ENCODE measurements at places on chromosomes 2 and 18.

DNA sequence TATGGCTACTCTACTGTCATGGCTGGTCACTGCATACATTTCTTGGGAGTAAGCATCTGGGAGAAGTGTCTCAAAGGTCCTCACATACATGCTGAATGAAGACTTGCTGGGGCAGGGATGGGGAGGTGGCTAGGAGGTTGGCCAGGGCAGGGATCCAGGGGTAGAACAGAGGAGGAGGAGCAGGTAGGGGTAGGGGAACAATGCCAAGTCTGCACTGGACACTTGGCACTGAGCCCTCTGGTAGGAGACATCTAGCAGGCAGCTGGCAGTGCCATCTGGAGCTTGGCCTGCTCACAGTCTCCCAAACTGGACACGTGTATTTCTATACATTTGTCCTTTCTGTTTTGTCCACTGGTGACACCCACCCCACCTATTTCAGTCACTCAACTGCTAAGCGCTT, 62.7 kb upstream of the REV1 start:
- DNase-seq = no peak

DNA sequence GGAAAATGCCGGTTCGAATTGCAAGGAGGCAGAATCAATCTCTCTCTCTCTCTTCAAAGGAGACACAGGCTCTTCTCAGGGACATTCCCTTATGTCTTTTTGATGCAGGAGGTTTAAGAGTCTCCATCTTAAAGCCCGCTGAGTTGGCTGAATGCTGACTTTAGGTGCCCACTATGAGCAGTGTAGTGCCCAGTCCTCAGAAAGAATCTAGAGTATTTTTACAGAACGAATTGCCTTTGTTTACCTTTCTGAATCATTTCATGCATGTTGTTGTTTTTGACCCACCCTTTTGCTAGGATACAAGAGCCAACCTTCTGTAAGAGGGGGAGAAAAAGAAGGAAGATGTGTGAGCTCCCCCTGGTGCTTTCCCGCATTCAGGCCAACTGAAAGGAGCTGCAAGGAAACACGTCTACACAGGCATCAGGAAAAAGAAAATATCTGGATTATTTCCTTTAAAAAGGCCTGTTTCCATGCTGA, 193.5 kb upstream of the TCF4 start:
- no peak for DNase-seq

DNA sequence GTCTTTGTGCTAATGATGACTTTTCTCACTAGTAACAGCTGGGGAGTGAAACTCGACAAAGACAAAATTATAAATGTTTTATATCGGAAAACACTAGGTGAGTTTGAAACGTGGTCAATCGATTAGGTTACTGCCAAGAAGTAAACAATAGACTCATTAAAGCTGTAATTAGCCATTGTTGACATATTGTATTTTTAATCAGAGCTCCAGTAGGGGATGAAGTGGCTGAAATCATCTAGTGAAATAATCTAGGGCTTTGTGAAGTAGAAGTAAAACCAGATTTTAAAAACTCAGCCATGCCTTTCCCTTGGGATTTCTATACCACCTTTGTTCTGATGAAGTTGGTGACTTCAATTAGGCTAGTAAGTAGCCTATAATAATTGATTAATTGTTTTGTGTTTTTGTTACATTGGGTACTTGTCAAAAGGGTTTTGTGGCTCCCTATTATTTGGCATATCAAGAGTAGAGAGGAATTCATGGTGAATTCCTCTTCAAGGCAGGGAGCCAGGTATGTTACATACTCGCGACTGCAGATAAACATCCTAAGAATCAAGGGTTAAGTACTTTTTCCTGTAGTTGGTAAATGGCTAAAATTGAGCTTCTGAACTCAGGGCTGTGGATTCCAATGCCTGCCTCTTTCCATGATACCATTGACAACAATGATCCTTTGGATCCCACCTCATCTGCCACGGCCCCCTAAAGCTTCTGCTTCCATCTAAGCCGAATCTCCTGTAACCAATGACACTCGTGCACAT, 31.6 kb downstream of the RAB27B start:
- no peak for DNase-seq

- DNase-seq = no peak
Measured at GRCh38 chr18:74407888-74408287, 49.2 kb downstream of the DIPK1C start.

DNA sequence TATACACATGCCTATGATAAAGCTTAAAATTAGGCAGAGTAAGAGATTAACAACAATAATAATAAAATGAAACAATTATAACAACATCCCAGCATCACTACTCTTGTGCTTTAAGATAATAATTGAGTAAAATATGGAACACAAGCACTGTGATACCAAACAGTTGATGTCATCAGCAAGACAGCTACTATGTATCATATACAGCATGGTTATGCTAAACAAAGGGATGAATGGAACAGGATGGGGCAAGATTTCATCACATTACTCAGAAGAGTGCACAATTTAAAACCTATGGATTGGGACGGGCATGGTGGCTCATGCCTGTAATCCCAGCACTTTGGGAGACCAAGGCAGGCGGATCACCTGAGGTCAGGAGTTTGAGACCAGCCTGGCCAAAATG, 1221.0 kb downstream of the SUCLG1 start:
- no peak for DNase-seq

DNA sequence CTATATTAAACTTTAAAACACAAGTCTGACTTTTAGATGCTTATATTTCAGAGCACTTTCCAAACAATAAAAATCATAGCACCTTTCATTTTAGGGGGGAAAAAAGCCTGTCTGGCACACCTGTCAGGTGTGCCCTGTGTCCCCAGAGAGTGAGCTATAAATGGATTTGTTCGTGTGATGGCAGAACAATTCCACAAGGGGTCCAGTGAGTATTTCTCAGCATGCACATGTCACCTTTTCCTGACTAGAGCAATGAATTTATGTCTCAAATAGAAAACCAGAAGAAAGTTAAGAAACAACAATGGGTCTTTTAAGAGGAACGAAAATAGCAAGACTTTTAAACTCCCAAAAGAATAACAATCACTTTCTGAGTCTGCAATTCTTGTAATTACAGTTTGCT, 55.9 kb downstream of the ACVR1C start:
- DNase-seq = no peak

DNA sequence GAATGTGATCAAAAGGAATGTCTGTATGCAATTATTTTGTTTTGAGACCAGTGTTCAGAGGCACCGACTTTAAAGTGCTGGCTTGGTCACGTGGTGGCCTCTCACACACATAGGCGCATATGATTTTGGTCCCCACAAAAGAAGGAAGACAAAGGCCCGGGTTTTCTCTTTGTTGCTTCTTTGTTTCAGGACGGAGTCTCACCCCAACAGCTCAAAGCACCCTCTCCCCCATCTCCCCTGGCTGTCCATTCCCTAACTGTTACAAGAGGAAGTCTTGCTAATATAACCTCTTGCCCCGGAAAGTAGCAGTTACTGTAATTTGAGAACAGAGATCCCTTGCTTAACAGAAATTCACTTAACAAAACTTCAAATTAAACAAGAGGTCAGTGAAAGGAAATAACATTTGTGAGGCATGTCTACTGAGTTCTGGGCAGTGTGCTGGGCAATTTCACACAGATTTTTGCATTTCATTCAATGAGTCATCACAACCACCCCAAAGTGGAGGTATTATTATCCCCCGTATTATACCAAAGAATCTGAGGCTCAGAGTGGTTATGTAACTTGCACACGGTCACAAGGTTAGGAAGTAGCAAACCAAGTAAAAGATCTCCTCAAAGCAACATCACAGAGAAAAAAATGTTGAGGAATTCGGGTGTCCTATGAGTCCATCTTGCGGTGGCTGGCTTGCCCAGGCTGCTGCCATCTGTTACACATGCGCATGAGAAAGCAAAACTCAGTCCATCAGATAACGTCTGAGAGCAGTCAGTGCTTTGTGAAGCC, 75.8 kb downstream of the SDC1 start:
- no peak for DNase-seq

- DNase-seq = no peak
Measured at GRCh38 chr2:9015998-9016397, 12.5 kb upstream of the MBOAT2 start.

GRCh38 chr18:79924814-79925731, 26.4 kb downstream of the SLC66A2 start:
- DNase-seq = no peak

DNA sequence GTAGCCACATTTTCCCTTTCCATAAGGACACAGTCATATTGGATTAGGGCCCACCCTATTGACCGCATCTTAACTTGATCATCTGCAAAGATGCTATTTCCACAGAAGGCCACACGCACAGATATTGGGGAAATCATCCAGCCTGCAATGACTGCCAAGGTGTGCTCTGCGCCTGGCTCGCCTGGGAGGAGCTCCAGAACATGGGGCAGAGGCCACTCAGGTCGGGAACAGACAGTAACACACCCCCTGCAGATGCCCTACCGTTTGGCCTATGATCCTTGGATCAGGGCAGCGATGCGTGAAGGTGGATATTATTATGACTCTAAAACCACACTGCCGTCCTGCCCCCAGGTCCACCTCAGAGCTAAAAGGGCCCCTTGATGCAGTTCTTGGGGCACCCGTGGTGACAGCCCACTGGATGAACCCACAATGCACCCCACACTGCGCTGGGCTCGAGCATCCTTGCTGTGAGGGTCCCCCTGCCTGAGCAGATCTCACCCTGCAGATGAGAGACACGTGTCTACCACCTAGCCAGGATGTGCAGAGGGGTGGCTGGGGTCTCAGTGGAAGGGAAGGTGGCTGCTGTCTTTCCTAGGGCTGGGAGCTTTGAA, 72.9 kb upstream of the ZNF516 start:
- no peak for DNase-seq

DNA sequence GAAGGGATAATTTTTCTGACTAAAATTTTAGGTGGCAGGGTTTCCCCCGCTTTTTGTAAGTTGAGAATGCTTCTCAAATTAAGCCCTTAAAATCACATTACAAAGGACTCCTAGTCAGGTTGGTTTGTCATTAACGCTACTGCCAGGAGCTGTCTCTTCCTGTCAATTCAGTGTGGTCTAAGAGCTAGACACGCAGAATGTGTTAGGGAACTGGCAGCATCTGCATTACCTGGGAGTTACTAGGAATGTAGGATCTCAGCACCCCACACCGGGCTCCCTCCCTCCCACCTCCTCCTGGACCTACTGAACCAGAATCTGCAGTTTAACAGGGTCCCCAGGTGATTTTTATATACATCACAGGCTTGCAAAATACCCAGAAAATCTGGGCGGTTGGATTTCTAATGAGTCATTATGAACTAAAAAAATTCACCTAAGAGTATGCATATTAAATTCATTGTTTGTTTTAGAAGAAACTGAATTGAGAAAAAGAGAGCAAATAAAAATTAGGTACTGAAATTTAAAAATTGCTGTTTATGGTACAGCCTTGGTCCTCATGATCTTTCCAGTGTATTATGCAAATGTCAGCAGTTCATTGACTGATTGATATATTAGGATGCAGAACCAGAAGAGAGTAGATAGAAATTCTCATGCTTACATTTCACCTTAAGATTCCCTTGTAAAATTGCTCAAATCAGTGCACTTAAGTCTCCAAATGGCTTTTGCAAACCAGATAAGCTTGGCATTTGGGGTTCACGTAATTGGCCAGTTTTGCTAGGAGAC, 130.9 kb upstream of the ITGA6 start:
- no peak for DNase-seq

GRCh38 chr2:176126929-176127773, 2.4 kb upstream of the HOXD8 start:
- peak; percentile 71 for DNase-seq

GRCh38 chr2:62202019-62202722, 6.3 kb downstream of the B3GNT2 start:
- no peak for DNase-seq

DNA sequence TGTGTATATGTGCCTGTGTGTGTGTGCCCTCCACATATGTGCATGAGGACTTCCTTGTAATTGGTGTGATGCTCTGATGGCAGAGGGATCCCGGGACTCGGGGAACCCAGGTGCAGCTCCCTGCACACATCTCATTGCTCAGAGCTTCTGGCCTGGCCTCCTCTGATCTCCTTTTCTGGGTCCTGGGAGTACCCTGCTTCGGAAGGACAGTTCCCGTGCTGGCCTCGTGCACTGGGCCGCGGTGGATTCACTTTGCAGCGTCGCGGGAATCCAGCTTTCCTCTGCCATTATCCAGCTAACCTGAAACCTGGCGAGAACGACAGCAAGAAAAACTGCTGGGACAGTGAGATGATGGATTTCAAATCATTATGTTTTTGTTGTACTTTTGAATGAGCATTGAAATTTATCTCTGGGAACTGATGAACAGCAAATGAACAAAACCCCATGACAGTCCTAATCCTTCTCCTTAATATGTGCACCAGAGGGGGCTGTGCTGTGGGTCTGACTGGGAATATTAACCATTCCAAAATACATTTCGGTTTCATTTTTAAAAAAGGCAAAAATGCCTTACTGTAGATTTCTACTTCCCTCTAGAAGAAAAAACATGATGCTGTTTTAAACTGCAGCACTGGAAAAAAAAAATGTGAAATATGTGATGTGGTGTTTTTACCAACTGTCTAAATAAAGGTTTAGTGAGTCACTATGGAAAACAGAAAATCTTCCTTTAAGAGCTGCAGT, 78.2 kb downstream of the PTGR3 start:
- no peak for DNase-seq

GRCh38 chr18:56322406-56322805, 316.0 kb downstream of the TXNL1 start:
- DNase-seq = no peak

DNA sequence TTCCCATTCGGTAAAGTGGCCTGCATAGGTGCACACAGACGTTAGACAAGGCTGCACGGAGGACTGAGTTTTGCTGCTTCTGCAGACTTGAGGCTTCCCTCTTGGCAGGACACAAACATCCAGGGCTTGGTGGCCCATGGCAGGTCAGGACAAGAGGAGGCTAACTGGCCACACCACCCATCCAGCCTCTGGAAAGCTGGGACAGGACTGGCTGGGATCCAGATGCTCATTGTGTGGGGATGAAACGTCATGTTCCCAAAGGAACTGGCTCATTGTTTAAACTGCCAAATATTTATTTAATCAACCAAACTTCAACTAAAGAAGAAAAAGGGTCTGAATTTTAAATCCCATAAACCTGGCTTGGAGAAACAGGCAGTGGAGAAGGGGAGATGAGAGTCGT, 239.1 kb upstream of the EPAS1 start:
- DNase-seq = no peak

- DNase-seq = no peak
Measured at GRCh38 chr2:25505622-25506021, 163.9 kb upstream of the DNMT3A start.

DNA sequence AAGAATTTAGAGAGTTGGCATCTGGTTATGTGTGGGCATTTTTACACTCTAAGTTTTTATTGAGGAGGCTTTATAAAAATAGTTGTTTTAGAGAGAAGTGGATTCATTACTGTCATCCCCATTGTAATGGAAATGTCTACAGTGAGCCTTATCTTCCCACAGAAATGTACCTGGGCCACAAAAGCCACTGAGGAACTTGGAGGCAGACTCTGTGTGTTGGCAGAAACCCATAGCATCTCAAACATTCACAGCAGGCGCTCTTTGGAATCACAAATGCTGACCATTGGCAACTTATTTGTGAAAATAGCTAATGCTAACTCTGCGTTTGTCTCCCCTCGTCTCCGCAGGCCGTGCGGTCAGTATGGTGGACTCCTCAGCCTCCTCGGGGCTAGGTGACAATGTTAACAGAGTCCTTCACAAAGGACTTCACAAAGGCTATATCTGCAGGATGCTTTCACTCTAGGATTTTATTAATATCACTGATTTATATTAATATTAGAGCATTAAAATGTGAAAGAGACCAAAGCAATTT, 689.1 kb upstream of the POU3F3 start:
- no peak for DNase-seq

All from stimulated activated CD4-positive, alpha-beta T cell treated with anti-CD3 and anti-CD28 coated beads, Interleukin-12 subunit alpha, Interleukin-12 subunit beta, amount 100 ng/mL, for 4 hours (primary cell).